ENCODE measurements at places on chromosomes 13 and 19.

GRCh38 chr13:22325761-22326160, 654.9 kb downstream of the FGF9 start:
- no peak for DNase-seq

- no peak for DNase-seq
Observed at GRCh38 chr19:9848762-9849161, 13.6 kb downstream of the PIN1 start.

DNA sequence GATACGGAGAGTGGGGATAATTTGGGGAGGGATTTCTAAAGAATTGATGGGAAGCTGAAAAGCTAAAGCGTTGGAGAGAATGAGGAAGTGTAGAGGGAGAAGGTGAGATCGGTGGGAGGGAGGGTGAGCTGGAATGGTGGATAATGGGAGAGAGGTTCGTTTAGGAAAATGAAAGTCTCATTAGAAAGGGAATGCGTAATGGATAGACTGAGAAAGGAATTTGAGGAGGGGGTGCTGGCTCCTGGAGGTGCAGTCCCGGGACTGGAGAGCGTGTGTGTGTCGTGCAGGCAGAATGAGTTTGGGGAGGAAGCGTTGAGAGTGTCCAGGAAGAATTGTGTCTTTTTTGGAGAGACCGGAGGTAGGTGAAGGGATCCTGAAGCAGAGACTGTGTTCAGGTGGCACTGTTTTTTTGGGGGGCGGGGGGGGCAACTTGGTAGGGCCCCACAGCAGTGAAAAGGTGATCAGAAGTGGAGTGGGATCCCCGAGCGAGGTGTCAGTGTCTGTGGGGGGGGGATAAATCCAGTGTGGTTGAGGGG, 1.4 kb downstream of the ACTN4 start:
- no peak for DNase-seq

GRCh38 chr13:20263393-20264044, 31.4 kb upstream of the GJB6 start:
- DNase-seq: no peak

DNA sequence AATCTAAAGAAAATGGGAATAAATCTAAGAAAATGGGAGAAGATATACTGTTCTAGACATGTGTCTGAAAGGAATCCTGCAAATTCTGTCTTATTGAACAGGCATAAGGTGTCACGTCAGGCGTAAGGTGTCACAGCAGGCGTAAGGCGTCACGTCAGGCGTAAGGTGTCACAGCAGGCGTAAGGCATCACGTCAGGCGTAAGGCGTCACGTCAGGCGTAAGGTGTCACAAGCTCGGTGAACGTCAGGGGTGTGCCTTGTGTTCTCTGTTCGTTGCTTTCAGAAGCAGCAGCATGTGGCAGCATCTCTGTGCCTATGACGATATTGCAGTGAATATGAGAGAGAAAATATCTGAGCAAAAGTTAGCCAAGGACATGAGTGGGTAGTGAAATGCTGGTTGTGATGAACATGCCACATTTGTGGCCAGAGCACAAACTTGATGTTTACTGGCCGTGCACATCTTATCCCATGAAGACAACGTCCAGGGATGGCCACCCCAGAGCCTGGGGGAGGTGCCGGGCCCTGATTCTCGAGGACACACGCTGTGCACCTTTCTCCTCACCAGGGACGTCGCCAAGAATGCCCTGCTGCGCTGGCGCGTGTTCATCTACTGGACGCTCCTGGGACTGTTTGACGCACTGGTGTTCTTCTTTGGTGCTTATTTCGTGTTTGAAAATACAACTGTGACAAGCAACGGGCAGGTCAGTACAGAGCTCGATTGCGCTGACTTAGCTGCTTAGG, 107.0 kb upstream of the MCF2L start:
- no peak for DNase-seq

DNA sequence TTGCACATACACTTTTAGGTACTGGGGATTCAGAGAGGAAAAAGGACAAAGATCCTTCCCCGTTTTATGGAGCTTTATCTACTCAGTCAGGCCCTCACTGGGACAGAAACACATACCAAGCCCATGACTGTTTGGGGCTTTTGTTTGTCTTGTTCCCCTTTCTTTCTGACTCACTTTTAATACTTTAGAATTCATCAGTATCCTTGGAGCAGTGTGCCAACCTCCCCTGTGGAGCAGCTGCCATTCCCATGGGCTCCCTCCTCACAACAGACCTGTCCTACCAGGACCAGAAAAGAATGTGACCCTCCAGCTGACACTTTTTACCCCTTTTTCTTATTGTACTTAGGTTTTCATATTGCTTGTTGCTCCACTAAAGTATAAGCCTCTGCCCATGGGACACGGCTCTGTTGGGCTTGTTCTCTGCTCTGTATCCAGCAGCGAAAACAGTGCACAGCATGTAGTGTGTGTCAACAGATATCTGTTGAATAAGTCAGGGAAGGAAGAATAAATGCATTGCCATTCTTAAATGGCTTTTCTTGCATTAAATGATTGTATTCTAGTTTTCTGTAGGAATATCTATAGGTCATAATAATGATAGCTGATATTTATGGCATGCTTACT, 431.1 kb downstream of the EFNB2 start:
- DNase-seq: no peak

DNA sequence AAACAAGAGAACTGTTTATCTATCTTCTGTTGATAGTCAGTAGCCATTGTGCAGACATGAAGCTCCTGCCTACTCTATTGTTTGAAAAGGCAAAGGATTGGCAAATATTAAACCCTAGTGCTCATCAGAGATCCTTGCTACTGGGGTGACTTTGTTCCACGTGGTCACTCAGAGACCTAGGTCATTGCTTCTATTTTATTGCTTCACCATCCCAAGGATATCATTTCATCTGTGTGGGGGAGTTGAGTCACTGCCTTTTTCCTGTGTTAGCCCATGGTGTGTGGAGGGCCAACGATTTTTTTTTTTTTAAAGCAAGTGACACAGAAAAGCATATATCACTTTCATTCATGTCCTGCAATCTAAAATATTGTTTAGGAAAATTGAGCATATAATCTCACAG, 254.1 kb upstream of the RXFP2 start:
- no peak for DNase-seq

DNA sequence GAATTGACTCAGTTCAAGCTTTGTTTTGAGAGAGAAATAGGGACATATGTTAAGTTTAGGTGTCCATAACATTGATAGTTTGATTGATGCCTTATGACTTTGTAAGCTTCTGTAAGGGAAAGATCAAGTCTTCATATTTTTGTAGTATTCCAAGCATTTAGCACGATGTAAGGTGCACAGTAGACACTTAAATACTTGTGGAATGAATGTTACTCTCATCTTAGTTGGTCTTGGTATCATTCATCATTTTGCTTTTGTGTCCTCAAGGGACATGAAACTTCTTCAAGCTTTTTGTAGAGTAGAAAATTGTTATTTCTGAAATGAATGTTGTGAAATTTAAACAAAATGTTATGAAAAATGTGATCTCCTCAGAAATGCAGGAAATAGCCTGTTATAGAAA, 10.1 kb downstream of the TDRD3 start:
- no peak for DNase-seq

DNA sequence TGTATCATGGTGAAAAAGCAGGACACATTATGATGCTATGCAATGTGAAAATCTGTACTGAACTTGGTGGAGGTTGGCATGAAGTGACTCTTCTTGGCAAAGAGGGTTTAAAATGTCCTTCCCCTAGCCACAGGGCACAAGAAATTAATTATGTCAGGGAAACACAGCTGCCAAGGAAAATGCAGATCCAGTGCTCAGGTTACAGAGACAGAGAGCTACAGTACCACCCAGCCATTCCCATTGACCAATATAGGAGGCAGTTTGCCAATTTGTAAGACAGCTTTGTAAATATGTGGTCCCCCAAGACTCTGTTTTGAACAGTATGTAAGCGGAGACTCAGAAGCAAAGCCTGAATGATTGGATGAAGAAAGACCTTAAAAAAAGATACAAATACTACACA, 69.4 kb upstream of the KLF12 start:
- no peak for DNase-seq

DNA sequence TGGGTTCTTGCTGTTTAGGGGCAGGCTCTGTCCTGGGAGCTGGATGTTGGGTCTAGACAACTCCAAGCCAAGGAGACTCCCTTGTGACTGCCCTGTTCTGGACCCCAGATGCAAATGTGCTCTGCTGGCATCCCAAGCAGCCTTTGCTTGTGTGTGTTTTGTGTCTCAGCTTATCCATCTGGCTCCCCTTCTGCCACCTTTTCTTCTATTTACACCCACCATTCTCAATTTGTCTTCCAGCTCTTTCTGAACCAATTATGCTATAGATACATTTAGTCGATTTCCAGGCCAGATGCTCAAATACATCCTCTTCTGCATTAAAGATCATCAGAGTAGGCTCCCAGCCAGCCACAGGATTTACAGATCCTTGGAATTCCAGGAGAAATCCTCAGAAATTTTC, 115.0 kb upstream of the SLC7A1 start:
- no peak for DNase-seq

- DNase-seq: no peak
Observed at GRCh38 chr13:110523838-110524540, 37.5 kb downstream of the RAB20 start.

GRCh38 chr13:89113744-89114143, 1442.6 kb downstream of the SLITRK5 start:
- no peak for DNase-seq

GRCh38 chr19:14580623-14581237, 2.2 kb upstream of the CLEC17A start:
- DNase-seq: no peak

DNA sequence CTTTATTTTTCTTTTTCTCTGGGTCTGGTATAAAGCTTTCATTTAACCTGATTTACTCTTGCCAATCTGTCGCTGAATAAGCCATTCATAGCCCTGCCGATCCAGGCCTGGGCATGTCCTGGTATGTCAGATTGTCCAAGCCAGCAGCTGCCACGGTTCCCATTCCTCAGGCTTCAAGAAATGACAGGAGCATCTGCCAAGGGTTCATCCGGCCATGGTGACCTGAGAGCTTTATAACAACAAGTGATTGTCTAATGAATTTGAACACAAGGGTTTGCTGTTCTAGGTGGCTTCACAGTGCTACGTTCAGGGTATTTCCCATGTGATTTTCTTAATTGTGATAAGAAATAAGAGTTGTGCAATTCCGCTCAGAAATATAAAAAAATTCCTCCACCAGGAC, 20.0 kb downstream of the PNMA8A start:
- no peak for DNase-seq

GRCh38 chr19:7515645-7516151, at the start of gene ZNF358:
Gene ZNF358, plus strand, starts transcription at chr19:7516103. Its CDS starts 3,140 bp downstream, at chr19:7519243.
- DNase-seq: peak; percentile 16

DNA sequence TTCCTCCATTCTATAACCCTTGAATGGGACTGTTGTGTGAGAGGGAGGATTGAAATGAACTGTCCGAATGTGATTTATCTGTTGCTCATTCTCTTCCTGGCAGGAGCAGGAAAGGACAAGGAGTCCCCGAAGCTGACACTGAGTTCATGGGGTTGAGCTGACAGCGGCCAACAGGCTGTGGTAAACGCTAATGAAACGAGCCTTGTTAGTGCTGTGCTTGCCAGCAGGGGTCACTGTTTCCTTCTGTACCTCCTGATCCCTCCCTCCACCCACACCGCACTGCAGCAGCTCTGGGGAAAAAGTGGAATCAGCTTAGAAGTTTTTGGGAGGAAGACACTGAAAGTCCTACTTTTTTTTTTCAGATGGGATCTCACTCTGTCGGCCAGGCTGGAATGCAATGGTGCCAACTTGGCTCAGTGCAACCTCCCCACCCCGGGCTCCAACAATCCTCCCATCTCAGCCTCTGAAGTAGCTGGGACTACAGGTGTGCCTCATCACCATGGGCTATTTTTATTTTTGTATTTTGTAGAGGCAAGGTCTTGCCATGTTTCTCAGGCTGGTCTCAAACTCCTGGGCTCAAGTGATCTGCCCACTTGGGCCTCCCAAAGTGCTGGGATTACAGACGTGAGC, 6.7 kb upstream of the ZNF761 start:
- peak; percentile 67 for DNase-seq

GRCh38 chr19:35046461-35046860, 4.9 kb downstream of the HPN start:
- DNase-seq: no peak

GRCh38 chr13:34933349-34933748, 8.7 kb upstream of the NBEA start:
- DNase-seq: no peak

DNA sequence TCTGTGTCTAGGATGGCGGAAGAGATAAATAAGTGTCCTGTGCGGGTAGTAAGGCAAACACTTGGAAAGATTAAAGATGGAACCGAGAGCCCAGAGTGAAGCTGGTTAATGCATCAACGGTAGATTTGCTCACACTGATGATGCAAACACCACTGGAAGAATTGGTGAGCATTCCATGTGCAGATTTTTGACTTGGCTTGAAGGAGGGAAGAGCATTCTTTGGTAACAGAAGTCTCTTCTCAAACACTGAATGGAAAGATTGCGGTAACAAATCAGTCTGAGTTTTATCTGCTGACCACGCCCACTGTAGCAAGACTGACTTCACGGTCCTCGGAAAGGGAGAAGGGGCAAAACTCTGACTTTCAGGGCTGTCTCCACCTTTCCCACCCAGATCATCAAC, 112.5 kb downstream of the COL4A1 start:
- DNase-seq: no peak

DNA sequence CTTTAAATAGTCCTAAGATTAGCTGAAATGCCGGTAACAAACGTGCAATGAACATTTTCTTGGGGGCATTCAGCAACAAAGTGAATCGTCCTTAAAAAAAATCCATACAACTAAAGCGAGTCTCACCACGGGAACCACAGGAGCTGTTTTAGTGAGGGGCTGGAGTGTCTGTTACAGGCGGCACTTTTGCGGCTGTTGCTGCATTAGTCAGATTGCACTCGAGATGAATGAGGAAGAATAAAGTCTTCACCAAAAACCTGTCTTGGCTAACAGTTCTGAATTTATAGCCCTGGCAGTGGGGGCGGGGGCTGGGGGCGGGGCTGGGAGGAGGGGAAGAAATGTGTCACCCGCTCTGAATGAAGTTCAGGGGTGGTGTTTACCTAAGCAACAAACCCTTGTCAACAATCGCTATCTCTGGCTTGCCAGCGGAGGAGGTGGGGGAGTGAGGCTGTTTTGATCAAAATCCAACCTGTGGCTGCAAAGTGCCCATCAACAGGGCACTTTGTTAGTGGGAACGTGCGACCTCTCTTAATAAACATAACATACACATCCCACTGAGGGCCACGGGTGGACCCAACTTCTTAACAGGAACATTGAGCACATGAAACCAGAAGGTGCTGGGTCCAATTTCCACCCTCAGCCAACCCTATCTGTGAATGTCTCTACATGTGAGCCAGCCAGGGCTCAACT, 44.5 kb downstream of the RFX2 start:
- DNase-seq: peak; percentile 60
